ENCODE measurements at places on chromosomes 16 and 17.

- no peak for DNase-seq
Measured at GRCh38 chr17:9473711-9474110, 101.9 kb downstream of the STX8 start.

- DNase-seq = peak; percentile 80
Measured at GRCh38 chr17:3892095-3892998, 506 bp downstream of the CAMKK1 start.

DNA sequence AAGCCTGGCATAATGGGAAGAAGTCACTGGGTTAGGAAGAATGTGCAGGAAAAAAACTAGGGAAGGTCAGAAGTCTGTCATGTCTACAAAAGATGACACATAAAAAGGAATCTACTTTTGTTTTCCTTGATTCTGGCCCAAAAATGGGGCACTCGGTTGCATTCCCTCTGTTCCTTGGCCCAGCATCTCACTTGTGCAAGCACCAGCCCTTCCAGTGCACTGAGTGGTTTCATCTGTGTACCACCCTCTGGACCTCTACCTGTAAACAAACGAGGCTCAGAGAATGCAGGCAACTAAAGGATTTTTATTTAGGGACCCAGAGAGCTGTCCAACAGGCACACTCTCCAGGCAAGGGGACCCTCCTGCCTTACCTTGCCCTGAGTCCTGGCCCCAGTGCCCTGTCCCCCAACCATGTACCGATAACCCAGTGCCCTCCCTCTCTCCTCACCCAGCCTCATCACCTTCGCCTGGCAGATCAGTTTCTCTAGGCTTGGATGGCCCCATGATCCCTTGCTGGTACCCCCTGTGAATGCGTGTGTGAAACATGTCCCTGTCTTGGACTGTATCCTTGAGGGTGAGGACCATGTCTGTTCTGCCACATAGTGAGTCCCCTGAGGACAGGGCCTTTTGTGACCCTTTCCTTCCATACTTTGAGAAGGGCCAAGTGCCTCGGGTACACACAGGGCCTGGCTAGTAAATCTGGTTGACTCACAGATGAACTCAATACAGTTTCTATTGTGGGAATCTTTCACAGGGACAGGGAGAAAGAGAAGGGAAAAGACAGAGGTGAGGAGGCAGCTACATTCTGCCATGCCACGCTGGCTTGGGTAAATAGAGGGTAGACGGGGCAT lies 13.3 kb downstream of the NXPH3 start:
- no peak for DNase-seq

DNA sequence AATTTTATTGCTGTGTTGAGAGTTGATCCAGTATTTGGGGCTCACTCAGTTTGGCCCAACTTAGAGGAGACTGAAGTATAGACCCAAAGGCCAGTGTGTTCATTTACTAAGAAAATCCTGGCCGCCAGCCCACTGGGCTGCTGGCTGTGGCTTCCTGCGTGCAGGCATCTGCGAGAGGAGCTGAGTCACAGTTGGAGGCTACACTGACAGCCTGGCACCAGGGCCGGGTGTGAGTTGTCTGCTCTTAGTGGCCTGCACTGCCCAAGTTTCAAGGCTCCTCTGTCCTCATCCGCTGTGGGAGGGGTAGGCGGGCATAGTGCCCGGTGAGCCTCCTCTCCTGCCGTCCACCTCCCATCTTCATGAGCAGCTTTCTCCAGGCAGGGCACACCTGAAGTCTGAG lies 54.2 kb downstream of the PLD6 start:
- no peak for DNase-seq

Data from T-cell (primary cell).